ENCODE measurements at places on chromosomes 5 and 9.

DNA sequence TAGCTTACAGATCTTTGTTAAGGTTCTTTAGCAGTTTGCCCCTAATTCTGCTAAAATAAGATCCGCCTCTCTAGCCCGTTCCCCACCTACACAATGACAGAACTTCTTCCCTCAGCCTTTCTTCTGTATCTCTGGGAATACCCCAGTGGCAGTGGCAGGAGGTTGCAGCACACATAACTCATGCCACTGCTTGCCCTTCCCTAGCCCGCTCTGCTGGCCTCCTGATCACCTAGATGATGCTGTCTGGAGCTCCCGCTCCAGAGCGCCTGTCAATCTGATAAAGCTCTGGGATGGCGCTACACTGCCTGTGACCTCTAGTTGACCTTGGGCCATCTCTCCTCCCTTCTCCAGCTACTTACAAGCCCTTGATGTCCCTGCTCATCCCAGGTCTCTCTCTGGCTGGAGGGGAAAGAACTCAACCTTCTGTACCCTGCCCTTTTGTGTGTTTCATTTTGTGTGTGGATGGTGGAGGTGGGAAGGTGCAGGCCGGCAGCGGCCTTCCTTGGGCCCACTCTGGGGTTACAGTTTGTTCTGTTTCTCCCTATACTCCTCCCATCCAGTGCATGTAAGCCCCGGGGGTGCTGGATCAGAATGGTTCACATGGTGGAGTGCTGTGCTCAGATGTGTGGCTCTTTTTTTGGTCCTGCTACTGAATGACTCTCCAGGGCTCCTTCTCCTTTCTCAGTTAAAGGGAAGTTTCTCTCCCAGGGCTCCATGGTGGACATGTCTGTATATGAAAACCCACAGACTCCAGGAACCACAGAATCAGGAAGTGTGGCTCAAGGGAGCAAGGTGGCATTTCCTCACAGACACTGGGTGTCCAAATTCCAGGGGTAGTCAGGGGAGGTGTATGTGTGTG is 29.1 kb downstream of the MTX3 start:
- no peak for DNase-seq

GRCh38 chr5:122120957-122121356 is 8.4 kb upstream of the ZNF474 start:
- no peak for DNase-seq

GRCh38 chr9:134243778-134244467 is 79.6 kb upstream of the RNU6ATAC start:
- no peak for DNase-seq

- DNase-seq, result no peak
These were observed 17.1 kb downstream of the STC2 start for GRCh38 chr5:173310861-173311785.

Data from small intestine (tissue), 16 donors.